CD4-positive, alpha-beta T cell treated with Interleukin-4 for 1 hour (primary cell): ENCODE measurements at places on chromosomes 3 and 15.

GRCh38 chr3:126293370-126294082 lies 63.7 kb downstream of the KLF15 start:
- DNase-seq = no peak

GRCh38 chr3:31105438-31106077 lies 211.1 kb upstream of the GADL1 start:
- DNase-seq = no peak

GRCh38 chr3:81753416-81754027 lies 7.9 kb downstream of the GBE1 start:
- no peak for DNase-seq

DNA sequence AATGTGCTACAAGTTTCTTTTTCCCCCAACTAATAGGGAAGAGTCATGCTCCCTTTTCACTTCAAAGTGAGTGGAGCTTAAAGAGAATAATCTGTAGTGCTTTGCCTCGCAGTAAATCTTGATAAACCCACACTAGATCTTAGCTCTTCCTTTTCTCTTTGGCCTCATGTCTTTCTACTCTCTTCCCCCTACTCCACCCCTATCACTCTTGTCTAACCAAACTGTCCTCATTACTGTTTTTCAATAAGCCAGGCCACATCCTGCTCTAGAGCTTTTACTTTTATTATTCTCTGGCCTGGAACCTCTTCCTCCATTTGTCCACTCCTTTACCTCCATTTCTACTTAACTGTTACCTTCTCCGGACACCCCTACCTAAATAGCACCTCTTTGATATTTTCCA lies 291.0 kb upstream of the SATB1 start:
- peak; percentile 33 for DNase-seq

GRCh38 chr3:33132019-33132360 lies 18.2 kb downstream of the CRTAP start:
- no peak for DNase-seq

GRCh38 chr3:38347421-38348200 lies 1.0 kb downstream of the XYLB start:
- no peak for DNase-seq
